T47D (cell line): ENCODE measurements at places on chromosomes 7 and 10.

DNA sequence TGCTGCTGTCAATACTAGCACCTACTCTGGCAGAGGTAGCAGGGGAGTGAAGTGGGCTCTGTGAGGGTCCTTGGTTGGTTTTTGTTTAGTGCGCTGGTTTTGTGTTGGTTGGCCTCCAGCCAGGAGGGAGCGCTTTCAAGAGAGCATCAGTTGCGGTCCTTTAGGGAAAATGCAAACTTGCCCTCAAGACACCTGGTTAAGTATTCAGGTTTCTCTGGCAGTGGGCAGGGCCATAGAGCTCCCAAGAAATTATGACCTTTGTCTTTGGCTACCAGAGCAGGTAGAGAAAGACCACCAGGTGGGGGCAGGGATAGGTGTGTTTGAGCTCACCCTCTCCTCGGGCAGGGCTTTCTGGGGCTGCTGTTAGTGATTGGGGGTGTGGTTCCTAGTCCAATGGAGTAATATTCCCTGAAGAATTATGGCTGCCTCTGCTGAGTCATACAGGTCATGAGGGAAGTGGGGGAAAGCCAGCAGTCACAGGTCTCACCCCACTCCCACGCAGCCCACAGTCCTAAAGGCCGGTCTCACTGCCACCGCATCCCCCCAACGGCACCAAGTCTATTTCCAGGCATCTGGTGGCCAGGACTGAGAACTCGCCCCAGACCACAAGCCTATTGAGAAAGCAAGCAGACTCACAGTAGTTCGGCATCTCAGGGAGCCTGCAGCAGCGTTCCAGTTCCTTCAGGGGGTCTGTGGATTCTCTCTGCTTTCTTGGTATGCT, 280.5 kb downstream of the SFMBT2 start:
- no peak for DNase-seq

- DNase-seq, result no peak
Observed at GRCh38 chr7:41763626-41764025, 60.7 kb upstream of the INHBA start.

- no peak for DNase-seq
Observed at GRCh38 chr10:43219848-43220247, 47.0 kb downstream of the RASGEF1A start.

- DNase-seq, result no peak
Observed at GRCh38 chr7:17994079-17994850, 33.4 kb downstream of the PRPS1L1 start.

GRCh38 chr7:41890631-41891274, 187.9 kb upstream of the INHBA start:
- DNase-seq, result no peak

GRCh38 chr10:62046522-62047227, 145.2 kb downstream of the ARID5B start:
- no peak for DNase-seq

GRCh38 chr7:151130741-151131157, 36.7 kb downstream of the GBX1 start:
- DNase-seq, result no peak

DNA sequence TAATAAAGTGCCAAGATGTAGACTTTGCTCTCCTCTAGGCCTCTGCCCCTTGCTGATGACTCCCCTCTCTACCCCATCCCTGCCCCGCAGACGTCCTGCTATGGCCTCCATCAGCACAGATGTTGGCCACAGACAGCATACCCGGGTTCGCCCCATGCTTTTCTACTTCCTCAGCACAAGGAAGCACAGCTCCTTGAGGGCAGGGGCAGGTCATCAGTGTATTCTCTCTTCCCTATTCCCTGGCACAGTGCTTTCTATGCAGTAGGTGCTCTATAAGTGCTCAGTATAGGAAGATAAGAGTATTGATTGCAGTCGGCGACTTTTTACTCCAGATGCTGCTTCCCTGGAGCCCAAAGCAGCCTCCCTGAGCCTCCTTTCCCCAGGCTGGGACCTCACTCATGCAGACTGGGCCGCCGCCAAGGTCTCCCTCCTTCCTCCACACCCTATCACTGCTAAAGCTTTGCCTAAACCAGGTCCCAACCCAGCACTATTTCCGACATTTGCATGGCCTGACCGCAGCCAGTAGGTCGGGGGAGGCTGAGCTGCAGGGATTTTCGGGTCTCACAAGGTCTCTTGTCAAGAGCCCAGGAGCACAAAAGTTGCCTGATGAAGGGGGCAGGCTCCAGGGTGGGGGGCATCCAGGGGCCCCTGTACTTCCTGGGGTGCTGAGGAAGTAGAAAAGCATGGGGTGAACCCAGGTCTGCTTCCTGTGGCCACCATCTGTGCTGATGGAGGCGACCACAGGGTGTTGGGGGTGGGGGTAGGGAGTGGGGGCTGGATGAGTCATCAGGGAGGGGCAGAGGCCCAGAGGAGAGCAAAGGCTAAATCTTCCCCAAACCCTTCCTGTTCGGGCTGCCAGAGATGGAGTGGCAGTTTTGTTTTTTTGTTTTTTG, 8.0 kb downstream of the CALHM3 start:
- no peak for DNase-seq

GRCh38 chr7:82156893-82157292, 286.7 kb downstream of the CACNA2D1 start:
- no peak for DNase-seq

GRCh38 chr10:78278058-78278404, 244.4 kb downstream of the RPS24 start:
- no peak for DNase-seq

DNA sequence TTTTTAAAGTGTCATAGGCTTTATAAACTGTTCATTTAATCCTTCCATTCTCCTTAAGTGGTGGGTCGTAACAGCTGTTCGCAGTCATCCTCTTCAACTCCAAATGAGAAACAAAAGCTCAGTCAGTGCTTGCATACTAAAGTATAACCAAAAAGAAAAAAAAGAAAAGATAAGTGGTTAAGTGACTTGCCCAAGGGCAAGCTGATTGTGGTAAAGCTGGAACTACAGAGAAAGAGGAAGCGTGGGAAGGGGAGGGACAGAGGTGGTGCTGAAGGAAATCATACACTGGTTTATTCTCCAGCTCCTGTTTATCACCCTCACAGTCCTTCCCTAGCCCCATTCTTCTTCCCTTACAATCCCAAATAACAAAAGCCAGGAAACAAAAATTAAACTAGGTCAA, 29.6 kb downstream of the IDE start:
- DNase-seq, result no peak

DNA sequence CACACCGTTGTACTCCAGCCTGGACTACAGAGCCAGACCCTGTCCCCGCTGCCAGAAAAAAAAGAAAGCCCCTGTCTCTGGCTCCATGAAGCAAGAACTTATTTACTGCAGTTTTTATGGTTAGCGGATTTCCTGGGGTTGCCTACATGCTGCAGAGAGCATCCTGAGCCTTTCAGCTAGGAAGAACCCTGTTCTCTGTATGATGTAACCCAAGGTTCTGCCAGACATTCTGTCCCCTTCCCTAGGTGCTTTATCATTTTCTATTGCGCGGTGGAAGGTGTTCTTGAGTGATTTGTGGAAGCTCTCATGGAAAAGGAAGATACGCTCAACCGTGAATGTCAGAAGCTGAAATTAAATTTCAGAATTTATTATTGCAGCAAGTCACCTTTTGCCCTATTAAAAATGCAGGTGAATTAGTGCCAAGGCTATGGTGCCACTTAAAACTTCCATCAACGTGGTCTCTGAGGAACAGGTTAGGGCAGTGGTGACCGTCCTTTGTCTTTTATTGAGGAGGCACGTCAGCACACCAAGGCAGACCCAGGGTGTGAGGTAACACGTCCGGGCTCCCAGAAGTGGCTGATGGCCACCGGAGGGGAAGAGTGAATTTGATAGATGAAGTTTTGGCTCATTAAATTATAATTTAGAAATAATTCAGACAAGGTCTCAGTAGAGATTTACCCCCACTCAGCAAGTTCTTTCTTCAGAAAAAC, 273.1 kb downstream of the PHTF2 start:
- no peak for DNase-seq

DNA sequence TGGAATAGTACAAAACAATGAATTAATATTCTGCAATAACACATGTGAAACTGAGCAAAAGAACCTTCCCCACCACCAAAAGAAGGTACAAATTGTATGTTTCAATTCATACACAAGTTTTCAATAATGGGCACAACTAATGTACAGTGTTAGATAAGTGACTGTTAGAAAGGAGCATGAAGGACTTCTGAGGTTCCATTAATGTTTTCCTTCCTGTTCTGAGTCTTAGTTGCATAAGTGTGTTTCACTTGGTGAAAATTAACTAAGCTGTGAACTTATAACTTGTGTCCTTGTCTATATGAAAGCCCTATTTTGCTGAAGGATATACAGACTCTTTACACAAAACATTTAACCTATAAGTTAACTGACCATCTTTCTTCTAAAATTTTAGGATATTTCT, 8.2 kb downstream of the GSAP start:
- DNase-seq, result no peak

DNA sequence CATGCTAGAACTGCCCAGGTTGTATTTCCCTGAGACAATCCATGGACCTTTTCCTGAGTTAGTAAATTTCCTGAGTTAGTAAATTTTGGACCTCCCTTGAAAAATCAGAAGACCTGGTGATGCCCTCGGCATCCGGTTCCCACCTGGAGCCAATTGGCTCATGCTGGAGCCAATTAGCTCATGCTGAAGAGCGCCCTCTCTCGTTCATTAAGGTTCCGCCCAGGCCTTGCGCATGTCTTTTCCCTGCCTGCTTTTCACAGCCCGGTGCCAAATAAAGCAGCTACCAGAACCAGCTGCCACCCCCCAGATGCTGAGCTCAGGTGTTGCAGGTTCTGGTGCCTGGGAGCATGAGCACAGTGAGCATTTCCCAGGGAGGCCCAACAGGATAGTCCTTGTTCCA, 96.2 kb downstream of the APBB1IP start:
- no peak for DNase-seq

DNA sequence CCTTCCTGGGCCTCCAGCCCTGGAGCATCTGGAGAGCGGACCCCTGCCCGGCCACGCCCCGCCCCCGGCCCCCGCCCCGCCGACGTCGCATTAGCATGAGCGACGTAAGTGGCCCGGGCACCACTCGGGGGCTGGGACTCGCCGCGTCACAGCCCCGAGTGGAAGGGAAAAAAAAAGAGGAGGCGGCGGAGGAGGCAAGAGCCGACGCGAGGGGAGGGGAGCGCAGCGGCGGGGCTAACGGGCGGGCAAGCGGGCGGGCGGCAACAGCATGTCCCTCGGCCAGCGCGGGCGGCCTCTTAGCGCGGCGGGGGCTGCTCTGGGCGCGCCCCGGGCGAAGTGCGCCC, at the start of gene SLC18A3:
Gene SLC18A3 (plus strand): TSS at position 197 of the 344 bp plus-strand sequence. CDS start 431 bp downstream, outside the sequence.
- DNase-seq, result no peak

- DNase-seq, result no peak
Observed at GRCh38 chr10:125020386-125020785, 78.5 kb downstream of the ZRANB1 start.

DNA sequence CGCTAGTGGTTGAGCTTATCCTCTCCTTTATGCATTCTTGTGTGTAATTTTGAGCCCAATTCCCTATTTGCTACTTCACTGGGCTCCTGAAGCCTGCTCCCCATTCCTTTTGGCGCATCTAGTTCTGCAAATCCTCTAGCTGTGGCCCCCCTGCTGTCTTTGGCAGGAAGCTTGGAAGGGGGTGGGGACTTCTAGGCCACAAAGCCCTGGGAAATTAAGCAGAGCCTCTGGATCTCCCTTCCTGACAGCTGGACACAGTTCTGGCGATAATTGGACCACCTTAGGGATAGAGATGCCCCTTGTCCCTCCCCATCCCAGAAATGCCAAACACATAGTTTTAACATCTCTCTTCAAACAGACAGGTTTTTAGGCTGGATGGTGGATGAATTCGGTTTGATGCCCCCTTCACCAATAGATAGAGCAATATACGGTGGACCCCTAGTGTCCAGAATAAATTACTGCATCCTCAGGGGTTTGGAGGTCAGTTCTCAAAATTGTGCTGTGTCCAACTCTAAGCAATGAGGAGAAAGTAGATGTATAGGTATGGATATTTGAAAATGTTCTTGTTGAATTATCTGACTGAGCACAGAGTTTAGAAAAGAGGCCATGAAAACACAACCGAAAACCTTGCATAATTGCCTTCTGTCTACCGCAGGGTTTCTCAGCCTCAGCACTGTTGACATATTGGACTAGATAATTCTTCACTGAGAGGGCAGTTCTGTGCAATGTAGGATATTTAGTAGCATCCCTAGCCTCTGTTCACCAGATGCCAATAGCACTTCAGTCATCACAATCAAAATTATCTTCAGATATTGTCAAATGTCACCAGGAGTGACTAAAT, 75.5 kb downstream of the PAPSS2 start:
- peak; percentile 70 for DNase-seq

GRCh38 chr7:40382145-40382544, 247.3 kb downstream of the SUGCT start:
- no peak for DNase-seq

DNA sequence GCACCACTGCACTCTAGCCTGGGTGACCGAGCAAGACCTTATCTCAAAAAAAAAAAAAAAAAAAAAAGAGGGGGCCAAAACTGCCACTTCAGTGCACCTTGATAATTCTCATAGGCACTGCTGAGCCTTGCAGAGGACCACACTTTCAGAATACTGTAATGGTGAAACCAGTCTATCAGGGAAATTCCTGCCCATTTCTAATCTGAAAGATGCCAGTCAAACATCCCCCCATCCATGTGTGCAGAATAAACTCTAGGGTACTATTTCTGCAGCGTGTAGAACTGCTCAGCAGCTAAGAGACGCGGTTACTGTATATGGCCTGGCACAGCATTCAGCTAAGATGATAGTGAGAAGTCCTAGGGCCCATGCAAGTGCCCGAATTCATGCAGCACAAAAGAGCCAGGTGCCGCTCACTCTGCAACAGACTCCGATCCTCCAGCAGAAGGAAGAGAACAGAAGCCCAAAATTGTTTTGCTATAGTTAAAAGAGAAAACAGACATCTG, 286.8 kb upstream of the KLF14 start:
- DNase-seq, result no peak

DNA sequence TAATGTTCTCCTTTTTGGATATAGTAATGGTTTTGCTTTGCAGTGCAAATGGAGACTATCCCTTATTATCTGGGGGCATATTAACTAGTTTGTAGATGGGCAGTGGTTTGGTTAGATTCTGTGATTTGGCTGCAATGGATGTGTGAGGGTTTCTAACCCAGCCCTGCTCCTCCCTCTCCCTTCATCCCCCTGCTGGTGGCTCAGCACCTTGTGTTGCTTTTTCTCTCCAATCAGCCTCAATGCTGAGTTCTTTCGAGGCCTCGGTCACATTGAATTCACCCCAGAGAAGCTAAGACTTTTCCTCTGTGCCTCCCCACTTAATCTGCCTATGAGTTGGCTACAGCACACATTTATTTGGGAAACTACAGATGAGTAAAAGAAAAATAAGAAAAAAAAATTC, 120.0 kb downstream of the MALRD1 start:
- no peak for DNase-seq
